ENCODE measurements at places on chromosomes 3 and 15. TPM values are rescaled to one million over a fixed set of nuclear protein-coding genes. Genes with fewer than 3 reads are reported as not detected.
A peak's percentile ranks its signal among the peaks of the same experiment; 100 is the strongest.

Gene BTLA
- total RNA-seq: 1.2 TPM

GRCh38 chr3:71585131-71585530 is 1.6 kb upstream of the FOXP1 start:
- no peak for DNase-seq
- no peaks in the 10 kb centered on the region for H3K36me3 ChIP-seq
- H3K4me1 ChIP-seq: no peaks in the 10 kb centered on the region
- H3K4me3 ChIP-seq: peak overlapping the region; percentile 79

DNA sequence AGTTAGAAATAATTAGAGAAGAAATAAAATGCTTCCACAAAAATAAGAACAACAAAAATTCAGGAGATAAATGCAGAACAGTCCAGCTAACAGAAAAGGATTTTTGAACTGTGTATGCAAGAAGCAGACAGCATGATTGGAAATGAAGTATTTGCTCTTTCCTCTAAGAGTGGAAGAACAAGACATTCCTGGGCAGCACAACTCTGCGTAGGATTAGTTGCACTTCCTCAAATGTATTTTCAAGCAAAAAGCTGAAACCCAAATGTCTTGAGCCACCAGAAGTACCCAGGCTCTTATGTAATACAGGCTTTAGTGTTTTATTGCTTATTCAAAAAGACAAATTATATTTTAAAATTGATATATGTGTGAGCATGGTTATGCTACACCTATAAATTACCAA is 127.2 kb downstream of the ZBTB20 start:
- no peaks in the 10 kb centered on the region for H3K36me3 ChIP-seq
- no peaks in the 10 kb centered on the region for H3K27me3 ChIP-seq
- no peak for DNase-seq
- H3K4me3 ChIP-seq: no peak overlapping the region

DNA sequence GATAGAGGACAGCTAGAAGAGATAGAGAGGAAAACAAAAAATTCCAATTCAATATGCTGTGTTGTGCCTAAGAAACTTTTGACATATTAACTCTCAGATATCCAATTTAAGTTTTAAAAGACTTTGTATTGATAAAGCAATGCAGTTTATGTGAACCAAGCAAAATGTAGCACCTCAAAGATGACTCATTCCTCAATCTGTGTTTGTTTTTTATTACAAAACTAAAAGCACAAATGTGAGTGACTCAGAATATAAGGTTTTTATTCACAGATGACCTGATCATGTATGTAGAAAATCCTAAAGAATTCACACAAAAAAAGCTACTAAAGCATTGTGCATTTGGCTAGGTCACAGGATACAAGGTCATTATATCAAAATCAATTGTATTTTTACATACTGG is 11.1 kb downstream of the HCLS1 start:
- H3K27ac ChIP-seq: no peak overlapping the region
- H3K36me3 ChIP-seq: no peaks in the 10 kb centered on the region
- DNase-seq: no peak
- H3K4me1 ChIP-seq: peaks cover 4% of the 10 kb centered on the region

GRCh38 chr3:83770664-83771402 is 1188.0 kb upstream of the CADM2 start:
- H3K36me3 ChIP-seq: no peaks in the 10 kb centered on the region
- no peaks in the 10 kb centered on the region for H3K27me3 ChIP-seq
- DNase-seq: no peak
- H3K4me3 ChIP-seq: no peak overlapping the region
- no peak overlapping the region for H3K27ac ChIP-seq

DNA sequence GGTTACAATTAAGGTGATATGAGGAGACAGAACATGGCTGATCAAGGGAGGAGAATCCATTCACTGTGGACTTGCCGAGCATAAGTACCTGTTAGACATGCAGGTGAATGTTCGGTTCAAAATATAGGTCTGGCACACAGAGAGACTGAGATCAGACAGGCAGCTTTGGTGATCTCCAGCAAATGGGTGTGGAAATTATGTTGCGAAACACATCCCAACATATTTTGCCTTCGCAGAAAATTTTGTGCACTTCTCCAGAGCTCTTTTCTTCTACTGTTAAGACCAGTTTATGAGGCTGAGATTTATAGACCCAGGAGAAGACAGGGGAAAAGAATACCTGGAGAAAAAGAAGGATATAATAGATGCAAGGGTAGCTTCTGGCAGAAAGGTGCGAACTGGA is 183.2 kb downstream of the NEK10 start:
- no peaks in the 10 kb centered on the region for H3K4me1 ChIP-seq
- DNase-seq: no peak
- no peak overlapping the region for H3K27ac ChIP-seq
- H3K4me3 ChIP-seq: no peak overlapping the region
- no peaks in the 10 kb centered on the region for H3K27me3 ChIP-seq

Gene WDR72
- total RNA-seq: not detected

DNA sequence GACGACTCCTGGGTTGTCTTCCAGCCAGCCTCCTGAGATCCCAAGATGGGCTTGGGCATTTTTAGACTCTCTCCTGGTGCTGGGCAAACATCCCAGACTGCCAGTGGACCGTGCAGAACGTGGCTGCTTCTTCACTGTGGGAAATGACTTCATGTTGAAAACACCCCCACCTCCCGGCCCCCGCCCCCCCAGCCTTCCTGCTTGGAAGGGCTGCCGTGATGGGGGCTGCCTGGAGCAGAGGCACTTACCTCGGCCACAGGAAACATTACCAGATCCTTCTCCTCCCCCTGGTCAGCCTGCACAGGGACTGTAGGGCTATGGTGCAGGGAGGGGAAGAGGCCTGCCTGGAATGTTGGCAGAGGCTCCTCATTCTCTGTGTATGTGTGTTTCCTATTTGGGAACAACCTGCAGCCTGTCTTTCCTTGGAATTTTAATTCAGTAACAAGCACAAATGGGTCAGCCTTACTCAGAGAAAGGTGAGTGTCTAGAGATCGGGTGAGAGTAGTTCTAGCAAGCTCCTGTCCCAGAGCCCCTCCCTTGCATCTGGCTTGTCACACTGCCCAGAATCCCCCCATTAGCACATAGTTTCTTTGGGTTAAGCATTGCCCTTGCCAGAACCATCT is 90.8 kb downstream of the ANP32A start:
- no peaks in the 10 kb centered on the region for H3K27me3 ChIP-seq
- no peak for DNase-seq
- no peak overlapping the region for H3K4me3 ChIP-seq
- H3K36me3 ChIP-seq: no peaks in the 10 kb centered on the region
- no peaks in the 10 kb centered on the region for H3K4me1 ChIP-seq

GRCh38 chr15:85706779-85707518 is 87.8 kb downstream of the KLHL25 start:
- no peaks in the 10 kb centered on the region for H3K27me3 ChIP-seq
- peaks cover 26% of the 10 kb centered on the region for H3K4me1 ChIP-seq
- peak overlapping the region; percentile 82 for H3K27ac ChIP-seq
- DNase-seq: peak; percentile 55
- H3K36me3 ChIP-seq: peaks cover 48% of the 10 kb centered on the region

GRCh38 chr15:67766968-67767367 is 58.3 kb upstream of the SKOR1 start:
- H3K4me3 ChIP-seq: no peak overlapping the region
- no peaks in the 10 kb centered on the region for H3K36me3 ChIP-seq
- no peaks in the 10 kb centered on the region for H3K27me3 ChIP-seq

DNA sequence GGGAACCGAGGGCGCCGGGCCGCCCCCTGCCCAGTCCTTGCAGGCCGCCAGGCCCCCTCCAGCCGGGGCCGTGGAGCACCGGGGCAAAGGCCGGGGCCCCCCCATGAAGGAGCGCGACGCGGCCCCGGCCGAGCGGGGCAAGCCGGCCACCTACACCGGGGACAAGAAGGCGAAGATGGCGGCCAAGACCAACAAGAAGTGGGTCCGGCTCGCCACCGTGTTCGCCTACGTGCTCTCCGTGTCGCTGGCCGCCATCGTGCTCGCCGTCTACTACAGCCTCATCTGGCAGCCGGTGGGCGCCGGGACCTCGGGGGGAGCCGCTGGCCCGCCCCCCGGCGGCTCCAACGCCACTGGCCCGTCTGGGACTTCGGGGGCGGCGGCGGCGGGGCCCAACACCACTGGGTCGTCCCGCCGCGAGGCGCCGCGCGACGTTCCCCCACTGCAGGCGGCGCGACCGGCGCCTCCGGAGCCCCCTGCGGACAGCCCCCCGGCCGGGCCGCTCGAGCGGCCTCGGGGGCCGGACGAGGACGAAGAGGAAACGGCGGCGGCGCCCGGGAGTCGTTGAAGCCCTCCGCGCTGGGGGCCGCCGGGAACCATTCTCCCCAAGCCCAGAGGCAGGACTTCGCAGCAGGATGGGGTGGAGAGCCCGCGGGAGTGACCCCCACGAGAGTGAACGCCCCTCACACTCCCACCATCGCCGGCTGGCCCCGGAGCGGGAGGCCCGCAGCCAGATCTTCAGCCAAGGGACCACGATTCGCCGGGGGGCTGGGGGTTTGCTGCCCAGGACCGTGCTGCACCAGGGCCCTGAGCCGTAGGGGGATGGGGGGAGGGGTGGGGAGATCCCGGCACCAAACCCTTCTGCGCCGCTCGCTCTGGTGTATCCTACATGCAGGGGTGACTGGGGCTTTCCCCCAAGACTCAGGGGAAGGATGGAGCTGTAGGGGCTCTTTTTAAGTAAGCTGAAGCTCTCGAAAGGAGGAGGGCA is 753 bp downstream of the INAFM2 start:
- peak overlapping the region; percentile 79 for H3K4me3 ChIP-seq
- peaks cover 29% of the 10 kb centered on the region for H3K4me1 ChIP-seq
- H3K36me3 ChIP-seq: no peaks in the 10 kb centered on the region
- DNase-seq: no peak

GRCh38 chr3:108546247-108546646 is 35.9 kb upstream of the MYH15 start:
- H3K27ac ChIP-seq: no peak overlapping the region
- no peaks in the 10 kb centered on the region for H3K4me1 ChIP-seq
- no peak overlapping the region for H3K4me3 ChIP-seq
- no peaks in the 10 kb centered on the region for H3K27me3 ChIP-seq

Gene CPLX3
- total RNA-seq: not detected

GRCh38 chr3:73475175-73475574 is 149.6 kb downstream of the PDZRN3 start:
- no peak overlapping the region for H3K4me3 ChIP-seq
- H3K27me3 ChIP-seq: no peaks in the 10 kb centered on the region
- no peaks in the 10 kb centered on the region for H3K4me1 ChIP-seq

Gene SH3GL3
- not detected for total RNA-seq

DNA sequence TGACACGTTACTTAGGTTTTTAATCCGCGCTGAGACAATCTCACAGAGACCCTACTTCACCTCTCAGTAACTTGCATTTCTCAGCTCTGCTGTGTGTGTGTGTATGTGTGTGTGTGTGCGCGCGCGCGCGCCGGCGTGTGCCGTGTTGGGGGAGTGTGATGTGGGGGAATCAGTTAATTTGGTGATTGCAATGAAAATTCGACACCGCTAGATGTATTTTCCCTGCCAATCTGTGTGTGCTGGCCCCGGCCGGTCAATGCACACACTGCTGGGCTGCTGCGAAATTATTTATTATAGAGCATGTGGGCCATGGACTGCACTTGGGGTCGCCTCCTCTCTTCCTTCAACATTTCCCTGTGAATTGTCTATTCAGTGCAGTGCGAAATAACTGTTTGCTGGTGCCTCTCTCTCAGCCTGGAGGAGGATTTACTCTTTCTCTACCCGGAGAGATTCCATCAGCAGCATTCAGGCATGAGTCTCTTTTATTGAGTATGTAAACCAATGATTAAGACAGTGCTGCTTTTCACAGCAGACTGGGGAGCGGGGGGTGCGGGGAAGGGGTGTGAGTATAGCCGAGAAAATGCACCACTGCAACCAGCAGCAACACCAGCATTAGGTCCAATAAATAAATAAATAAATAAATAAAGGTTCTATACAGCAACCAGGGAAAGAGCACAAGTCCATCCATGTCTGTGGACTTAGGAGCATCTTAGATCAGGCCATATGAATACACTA is 2.9 kb downstream of the CADM2 start:
- no peaks in the 10 kb centered on the region for H3K36me3 ChIP-seq
- no peak for DNase-seq
- H3K4me3 ChIP-seq: no peak overlapping the region

- no peak overlapping the region for H3K27ac ChIP-seq
- no peak overlapping the region for H3K4me3 ChIP-seq
- no peaks in the 10 kb centered on the region for H3K27me3 ChIP-seq
- no peaks in the 10 kb centered on the region for H3K36me3 ChIP-seq
- no peak for DNase-seq
Measured at GRCh38 chr15:26572602-26573350, 200.1 kb downstream of the GABRB3 start.

DNA sequence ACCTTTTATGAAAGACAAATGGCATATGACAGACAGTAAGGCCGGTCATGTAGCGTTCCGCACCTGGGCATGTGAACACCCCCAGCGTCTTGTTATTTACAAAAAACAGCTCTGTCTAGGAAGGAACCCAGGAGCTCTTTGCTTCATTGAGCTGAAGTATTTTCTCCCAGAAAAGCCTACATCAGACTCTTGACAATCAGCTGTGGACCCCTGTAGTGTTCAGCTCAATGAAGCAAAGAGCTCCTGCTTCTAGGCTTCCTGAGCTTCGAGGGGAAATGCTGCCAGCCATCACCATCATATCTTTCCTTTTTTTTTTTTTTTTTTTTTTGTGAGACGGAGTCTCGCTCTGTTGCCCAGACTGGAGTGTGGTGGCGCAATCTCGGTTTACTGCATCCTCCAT is 4.1 kb downstream of the ASB14 start:
- H3K36me3 ChIP-seq: no peaks in the 10 kb centered on the region
- no peak for DNase-seq
- no peak overlapping the region for H3K27ac ChIP-seq
- no peaks in the 10 kb centered on the region for H3K4me1 ChIP-seq
- no peaks in the 10 kb centered on the region for H3K27me3 ChIP-seq

Gene C3orf22
- total RNA-seq: not detected

Gene KBTBD8
- 4.1 TPM for total RNA-seq

Measured in Peyer's patch (tissue), 4 donors.